Gastrocnemius medialis (tissue), 4 donors: ENCODE measurements at places on chromosomes 5 and 9.

GRCh38 chr5:74885170-74885569, 19.0 kb upstream of the FAM169A start:
- DNase-seq = no peak

DNA sequence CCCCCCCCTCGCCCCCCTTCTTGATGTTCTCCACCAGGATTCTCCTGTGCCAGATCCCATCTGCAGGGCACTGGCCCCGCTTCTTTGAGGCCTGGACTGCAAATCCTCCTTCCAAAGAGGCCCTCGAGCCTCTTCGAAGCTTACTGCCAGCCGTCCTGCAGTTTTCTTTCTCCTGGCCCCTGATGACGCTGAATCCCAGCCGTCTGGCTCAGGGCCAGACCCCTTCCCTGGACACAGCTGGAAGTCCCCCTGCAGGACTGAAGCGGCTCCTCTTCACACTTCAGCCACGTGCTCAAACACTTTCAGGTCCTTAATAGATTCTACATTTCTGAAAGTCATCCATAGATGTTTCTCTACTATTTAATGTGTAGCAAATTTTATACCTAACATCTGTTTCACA, 121.5 kb downstream of the EHMT1 start:
- DNase-seq = no peak

DNA sequence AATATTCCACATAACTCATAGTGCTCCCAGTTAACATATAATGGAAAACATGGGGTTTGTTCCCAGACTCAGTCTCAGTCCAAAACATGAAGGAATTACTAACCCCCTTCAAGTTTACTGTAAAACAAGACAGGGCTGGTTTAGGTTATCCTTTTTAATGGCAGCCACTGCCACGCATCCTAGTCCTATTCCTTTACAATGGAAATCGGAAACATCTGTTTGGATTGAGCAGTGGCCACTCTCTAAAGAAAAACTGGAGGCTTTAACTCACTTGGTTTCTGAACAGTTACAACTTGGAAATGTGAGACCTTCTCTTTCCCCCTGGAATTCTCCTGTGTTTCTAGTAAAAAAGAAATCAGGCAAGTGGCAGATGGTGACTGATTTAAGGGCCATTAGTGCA, 609.9 kb upstream of the ACO1 start:
- DNase-seq = no peak

DNA sequence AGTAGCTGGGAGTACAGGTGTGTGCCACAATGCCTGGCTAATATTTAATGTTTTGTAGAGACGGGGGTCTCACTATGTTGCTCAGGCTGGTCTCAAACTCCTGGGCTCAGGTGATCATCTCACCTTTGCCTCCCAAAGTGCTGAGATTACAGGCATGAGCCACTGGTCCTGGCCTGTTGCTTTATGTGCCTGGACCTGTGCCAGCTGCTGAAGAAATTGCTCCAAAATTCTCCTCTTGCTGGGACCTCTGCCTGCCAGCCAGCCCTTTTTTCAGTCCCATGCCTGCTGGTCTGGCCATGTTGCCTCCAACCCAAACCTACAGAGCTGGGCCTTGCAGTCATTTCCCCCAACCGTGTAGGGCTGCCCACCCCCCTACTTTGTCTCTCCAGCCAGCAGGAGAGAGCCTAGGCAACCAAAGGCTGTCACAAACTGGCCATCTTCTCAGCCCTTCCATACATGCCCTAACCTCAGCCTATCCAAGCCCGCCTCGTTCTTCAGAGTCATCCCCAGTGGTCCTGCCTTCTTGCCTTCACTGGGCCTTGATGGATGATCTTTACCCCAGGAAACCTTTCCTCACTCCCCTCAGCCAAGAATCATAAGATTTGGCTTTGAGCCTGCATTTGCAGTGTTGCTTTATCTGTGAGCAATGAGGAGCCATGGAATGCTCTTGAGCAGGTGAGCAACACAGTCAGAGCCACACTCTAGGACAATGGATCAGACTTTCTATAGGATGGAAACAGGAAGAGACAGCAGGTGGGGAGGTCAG, 27.4 kb upstream of the SYNPO start:
- no peak for DNase-seq

DNA sequence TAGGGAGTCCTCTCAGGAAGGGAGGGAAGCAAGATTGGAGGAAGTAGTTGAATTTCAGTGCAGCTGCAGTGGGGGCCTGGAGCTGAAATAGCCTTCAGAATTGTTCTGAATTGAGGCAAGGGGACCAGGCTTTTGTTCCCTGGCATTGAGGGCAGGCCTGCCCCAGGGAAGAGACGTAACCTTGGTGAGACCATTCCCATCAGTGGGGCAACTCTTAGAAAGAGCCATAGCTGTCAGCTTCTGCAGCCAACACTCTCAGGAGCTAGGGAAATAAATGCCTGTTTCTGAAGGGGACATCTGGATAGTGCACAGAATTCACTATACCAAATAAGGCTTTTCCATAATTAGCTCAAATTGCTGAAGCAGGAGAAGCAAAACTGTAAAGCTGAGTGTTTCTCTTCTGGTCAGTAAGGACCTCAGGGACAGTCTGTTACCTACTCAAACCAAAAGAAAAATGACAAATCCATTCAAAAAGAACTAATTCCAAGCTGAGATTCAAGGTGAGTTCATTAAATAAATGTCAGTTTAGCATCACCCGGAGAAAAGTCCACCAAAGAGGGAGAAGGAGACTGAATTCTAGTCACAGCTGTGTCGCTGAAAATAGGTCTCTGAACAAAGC, 44.0 kb downstream of the LYRM7 start:
- no peak for DNase-seq
